T-helper 1 cell (primary cell): ENCODE measurements at places on chromosomes 5 and 9.
A peak's percentile ranks its signal among the peaks of the same experiment; 100 is the strongest.

DNA sequence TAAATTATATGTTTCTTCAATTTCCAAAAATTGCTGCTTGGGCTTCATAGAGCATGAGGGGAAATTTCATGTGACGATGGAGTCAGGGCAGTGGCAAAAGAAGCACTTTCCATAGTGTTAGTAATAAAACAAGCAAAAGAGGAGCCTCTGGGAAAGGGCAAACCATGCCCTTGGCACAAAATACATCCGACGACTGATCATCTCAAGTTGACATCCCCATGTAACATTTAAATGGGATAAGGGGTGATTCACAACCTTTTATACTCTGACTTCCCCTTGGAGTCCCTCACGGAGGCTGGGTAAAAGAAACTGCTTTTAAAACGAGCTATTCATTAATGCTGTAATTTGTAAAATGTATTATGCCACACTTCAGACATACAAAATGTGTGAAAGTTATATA, 161.4 kb upstream of the DMRT1 start:
- DNase-seq = no peak

DNA sequence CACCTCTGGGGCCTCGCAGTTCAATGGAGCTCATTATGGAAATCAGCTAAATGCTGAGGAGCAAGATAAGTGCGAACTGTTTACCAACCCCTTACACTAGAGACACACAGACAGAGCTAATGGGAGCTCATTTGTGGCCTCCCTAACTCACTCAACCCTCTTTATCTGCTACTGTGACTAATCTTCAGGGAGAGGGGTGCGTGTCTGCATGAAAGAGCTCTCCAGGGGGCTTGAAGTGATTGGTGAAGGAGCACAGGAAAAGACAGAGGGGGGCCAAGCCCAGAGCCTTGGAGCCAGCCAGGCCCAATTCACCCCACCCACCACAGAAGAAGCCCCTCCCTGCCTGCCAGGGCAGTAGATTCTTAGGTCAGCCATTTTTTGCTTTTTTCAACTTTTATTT, 466.8 kb upstream of the BRINP1 start:
- no peak for DNase-seq

- no peak for DNase-seq
Observed at GRCh38 chr9:75864266-75864665, 26.2 kb upstream of the PCSK5 start.

DNA sequence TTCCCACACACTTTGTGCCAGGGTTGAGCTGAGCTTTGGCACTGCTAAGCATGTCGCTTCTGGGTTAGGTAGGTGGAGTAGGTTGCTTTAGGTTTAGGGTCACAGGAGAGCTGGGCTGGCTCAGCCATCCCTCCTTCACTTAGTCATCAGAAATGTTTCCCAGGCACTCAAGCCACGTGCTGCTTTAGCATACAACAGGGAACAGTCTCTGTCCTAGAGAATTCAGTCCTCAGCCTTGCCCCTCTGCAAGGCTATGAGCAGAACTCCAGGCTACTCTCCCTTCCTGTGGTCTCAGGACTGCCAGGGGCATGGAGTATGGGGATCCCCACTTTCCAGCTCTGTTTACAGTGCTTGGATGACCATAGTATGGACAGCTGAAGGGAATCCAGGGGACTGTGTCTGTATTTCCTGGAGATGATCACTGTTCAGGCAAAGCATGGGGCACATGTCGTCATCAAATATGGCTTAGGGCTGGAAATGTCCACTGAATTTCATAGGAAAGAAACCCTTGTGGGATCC, 7.5 kb upstream of the ANKRD33B start:
- DNase-seq = no peak

DNA sequence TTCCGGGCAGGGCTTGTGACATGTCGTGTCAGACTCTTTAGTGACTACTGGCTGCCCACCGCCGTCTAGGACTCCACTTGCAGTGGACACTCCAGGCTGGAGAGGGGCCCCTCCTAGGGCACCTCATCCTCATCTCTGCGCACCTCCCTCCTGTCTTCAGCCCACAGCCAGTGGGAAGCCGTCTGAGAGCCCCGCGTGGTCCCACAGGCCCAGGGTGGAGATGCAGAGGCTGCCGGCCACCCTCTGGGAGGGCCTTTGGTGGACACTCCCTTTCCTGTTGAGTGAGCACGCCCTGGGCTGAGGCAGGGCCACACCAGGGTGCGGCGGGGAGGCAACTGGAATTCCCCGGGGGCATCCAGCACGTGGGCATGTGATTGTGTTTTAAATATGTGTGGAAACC, 80.5 kb downstream of the IRX2 start:
- DNase-seq = no peak

GRCh38 chr9:33125871-33126823, 41.0 kb downstream of the B4GALT1 start:
- DNase-seq = no peak

DNA sequence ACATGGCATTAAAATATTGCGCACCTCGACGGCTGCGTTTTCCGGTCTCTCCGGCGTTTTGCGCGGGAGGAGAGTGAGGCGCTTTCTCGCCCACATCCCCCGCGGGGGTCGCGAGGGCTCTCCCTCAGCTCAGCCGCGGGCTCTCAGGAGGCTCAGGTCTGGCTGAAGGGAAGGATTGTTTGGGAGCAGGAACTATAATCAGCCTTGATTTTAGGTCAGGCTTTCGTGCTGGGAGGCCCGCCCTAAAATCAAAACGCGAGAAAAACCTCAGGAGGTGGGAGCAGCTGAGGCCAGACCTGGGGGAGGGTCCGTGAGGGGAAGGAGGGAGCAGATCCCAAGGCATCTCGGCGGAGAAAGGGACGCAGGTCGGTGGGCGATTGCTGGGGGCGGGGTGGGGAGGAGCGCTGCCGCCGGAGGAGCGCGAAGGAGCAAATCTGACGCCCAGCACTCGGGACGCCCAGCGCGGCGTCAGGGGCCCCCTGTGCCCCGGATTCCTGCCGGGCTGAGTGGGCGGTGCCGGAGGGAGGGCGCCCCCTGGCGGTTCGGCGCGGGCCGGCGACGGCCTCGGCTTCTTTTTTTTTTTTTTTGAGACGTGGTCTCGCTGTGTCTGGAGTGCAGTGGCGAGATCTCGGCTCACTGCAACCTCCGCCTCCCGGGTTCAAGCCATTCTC, 18.7 kb upstream of the RNF130 start:
- peak; percentile 63 for DNase-seq

DNA sequence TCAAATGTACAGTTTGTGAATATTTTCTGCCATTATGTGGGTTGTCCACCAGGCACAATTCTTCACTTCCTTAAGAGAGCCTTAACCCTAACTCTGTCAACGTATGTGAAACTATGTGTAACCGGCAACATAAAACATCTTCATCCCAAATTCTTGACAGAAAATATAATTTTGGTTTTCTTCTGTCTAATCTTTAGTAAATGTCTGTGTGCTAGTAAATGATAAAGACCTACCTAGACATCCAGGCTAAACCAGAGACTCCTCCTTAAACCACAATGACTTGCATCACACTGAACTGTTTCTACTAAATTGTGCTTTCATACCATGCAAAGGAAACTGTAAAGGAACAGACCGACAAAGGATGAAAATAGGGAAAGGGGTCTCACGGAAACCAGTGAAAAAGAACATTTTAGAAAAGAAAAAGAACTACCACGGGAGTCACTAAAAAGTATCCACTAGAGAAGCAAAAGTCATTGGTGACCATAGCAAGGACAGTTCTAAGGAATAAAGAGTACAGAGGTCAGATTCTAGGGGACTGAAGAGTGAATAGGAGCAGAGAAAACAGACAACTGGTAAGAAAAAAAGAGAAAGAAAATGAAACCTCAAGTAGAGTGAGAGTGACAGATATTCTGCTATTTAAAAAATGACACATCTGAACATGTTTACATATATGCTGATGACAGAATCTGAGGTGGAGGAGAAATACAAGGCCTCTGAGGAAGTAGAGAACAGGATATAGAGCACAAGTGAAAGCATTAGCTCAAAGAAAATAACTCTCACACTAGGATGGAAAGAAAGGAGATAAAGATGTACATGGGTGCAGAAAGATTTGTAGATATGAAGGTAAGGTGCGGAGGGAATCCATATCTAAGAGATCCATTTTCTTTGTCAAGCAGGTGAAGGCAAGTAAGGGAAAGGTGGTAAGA, 49.4 kb downstream of the FNIP1 start:
- DNase-seq = no peak

- DNase-seq = no peak
Observed at GRCh38 chr9:121727295-121728020, 76.0 kb downstream of the DAB2IP start.

DNA sequence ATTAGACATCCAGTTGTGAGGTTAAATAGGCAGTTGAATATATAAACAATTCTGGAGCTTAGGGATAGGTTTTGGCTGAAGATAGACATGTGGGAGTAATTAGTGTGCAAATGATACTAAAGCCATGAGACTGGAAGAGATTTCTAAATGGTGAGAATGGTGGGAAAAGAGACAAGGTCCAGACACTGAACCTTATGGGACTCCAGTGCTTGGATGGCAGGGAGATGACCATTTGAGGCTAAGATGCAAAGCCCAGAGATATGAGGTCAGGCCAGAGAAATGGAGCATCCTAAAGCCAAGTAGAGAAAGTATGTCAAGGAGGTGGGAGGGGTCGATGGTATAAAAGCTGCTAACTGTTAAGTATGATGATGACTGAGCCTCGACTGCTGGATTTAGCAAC, 115.6 kb downstream of the SEMA5A start:
- no peak for DNase-seq

DNA sequence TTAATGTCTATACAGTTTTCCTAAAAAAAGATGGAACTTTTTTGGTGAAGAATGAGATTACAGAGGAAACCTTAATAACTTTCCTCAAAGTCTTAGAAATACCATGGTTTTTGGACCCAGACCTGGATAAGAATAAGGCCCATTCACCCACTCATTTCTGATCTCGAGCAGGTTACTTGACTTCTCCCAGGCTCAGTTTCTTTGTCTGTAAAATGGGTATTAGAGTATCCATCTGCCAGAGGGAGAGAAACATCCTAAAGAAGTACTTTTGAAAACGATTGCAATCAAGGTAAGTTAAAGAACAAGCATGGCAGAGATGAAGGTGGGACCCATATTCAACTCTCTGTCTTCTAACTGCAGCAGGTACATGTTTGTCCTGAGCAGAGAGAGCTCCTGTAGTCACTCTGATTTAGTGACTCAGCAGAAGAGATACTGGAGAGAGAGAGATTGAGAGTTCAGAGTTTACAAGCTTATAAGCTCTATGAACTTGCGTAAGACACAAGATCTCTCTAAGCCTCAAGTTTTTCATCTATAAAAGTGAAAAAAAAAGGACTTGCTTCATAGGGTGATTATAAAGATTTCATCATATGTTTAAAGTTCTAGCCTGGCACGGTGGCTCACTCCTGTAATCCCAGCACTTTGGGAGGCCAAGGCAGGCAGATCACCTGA, 379.4 kb upstream of the SGCD start:
- DNase-seq = no peak

GRCh38 chr9:134358662-134359319, 32.5 kb downstream of the RXRA start:
- DNase-seq = no peak

GRCh38 chr5:15946026-15946425, 233.6 kb downstream of the MARCHF11 start:
- no peak for DNase-seq

DNA sequence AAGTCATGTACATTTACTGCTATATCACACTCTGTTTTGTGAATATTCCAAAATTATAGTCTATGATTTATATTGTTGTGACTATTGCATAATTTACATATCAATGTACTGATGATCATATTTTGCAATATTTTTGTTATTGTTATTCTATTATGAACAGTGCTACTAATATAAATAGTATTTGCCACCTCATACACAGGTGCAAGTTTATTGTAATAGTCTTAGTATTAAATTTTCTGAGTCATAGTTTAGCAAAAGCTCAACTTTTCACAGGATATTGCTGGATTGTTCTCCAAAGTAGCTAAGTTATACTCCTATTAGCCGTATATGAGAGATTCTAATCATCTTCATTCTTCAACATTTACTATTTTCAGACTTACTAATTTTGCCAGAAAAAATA, 124.7 kb downstream of the TMC1 start:
- DNase-seq = no peak

GRCh38 chr5:137615171-137615775, 116.1 kb upstream of the SPOCK1 start:
- DNase-seq = no peak

- DNase-seq = no peak
Observed at GRCh38 chr9:99663297-99663696, 158.4 kb upstream of the NR4A3 start.

GRCh38 chr5:169126481-169127021, 174.4 kb downstream of the SLIT3 start:
- no peak for DNase-seq

DNA sequence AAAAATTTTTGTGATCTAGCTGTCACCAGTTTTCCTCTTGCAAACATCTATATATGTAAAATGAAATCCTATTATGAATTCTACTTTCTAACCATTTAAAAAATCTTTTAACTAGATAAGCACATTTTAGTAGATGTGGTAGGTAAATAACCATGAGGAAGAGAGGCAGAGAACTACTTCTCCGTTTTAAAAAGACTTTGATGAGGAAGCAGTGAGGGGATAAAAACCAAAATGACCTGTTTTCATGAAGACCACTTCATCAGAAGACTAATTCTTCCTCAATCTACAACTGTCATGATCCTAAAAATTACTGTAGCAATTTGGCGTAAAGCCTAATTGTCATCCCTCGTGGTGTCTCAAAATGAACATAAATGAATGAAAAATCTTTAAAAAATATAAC, 15.7 kb upstream of the ERBIN start:
- no peak for DNase-seq

DNA sequence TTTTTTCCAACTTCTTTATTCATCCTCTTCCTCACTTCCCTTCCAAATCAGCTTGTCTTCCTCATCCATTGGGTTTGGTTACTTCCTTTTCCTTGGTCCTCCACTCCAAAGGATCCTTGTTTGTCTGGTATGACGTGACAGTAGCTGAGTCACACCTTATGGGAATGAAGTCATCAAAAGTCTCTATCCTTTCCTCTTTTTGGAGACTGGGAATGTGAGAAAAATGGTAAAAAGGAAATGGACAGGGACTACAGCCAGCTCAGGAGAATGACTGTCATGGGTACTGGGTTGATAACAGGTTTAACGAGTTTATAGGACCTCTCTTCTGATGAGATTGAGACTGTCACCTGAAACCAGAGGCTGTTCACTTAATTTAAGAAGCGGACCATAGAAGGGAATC, 76.2 kb upstream of the MYO10 start:
- no peak for DNase-seq

DNA sequence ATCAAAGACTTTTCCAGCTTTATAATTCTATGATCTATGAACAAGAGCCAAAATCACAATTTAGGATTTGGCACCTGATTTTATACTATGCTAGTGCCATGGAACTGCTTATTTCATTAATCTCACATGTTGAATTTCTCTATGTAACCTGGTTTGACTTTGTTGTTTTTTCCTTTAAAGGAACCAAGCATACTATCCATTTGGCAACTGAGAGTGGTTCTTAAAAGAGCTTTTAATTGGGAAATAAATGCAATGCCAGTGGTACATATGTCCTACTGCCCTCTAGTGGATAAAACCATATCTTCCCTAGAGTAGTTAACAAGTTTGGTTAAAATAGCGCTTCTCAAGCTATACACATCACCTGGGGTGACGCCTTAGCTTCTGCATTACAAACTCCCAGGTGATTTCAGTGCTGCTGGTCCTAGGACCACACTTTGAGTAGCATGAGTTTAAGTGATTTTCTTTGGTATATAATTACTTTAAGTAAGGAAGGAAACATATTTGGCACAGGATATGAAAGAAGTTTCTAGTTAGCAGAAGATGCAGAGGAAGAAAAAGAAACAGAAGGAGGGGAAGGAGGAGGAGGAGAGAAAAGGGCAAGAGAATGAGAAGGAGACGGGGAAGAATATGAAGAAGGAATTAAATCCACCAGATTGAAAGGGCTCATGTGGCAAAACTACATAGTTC, 56.8 kb downstream of the FGF10 start:
- DNase-seq = no peak
